Posterior vena cava (tissue), 2 donors: ENCODE measurements at places on chromosomes 3 and 15. TPM values are rescaled to one million over a fixed set of nuclear protein-coding genes. Genes with fewer than 3 reads are reported as not detected.

The CCDC13 gene
- 1.4 TPM for total RNA-seq

The TM4SF18 gene
- 6.6 TPM for total RNA-seq

The GHSR gene
- total RNA-seq: not detected

DNA sequence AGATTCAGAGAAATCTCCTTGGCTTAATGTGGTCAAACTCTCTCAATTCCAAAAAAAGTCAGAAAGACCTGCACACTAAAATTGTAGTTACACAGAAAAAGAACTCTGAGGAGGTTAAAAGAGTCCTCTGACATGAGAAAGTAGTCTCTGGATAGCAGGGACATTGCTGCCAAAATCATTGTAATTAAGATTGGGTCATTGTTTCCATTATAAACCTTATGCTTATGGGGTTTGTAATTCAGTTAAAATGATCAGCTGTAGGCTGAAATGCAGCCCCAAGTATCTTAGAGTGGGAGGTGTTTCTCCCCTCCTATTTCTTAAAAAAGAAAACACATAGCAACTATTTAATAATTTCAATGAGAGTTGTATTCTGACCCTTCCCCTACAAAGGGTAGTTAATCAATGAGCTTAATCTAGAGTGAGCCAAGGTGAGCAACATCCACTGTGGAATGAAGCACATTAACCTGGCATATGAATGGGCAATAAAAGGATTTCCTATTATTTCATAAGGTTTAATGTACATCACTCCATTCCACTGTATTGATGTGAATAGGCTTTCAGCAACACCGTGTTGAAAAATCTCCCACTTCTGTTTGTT, 406.9 kb downstream of the TIGIT start:
- DNase-seq: no peak

- no peak for DNase-seq
Observed at GRCh38 chr3:23396746-23397145, 193.6 kb downstream of the UBE2E2 start.

- DNase-seq: no peak
Observed at GRCh38 chr3:127959873-127960272, 44.8 kb downstream of the KBTBD12 start.

DNA sequence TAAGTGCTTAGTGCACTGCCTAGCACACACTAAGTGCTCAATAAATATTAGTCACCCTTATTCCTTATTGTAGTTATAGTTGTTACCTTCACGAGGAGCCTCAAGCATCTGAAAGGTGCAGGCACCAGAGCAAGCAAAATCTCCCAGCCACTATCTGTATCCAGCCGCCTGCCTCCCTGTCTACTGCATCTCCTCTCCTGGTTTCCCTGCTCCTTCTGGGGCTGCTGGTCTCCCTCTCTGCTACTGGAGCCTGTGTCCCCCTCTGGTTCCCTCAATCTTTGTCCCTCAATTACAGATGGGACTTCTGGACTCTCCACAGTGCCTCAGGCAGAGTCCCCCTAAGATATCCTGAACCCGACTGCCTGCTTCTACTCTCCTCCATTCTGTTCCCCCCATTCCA, 18.8 kb downstream of the MYL3 start:
- peak; percentile 46 for DNase-seq

DNA sequence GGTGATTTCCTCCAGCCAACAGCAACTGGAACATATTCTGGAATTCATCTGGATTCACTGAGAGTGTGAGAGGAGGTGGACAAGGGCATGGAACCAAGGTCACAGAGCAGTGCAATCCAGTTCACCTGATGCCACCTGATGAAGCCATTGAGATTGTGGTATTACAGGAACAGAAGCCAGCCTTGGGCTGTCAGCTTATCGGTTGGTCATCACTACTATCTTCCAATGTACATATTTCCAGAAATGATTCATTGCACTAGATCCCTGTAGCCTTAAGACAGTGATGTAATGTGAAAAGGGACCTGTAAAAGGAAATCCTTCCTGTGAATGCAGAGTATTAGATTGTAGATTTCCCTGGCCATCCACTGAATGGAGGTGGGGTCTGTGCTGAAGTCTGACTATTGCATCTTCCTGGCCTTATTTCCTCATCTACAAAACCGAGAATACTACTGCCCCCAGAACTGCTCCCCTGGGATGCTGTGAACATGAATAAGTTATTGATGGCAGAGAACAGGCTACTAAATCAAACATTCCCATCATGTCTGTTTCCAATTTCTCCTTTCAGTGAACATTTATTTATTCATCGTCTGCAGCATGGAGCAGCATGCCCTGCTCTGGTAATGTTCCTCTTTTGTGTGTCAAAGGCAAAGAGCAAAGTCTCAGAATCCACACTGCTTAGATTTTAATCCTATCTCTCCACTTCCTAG, 47.4 kb upstream of the TPM1 start:
- no peak for DNase-seq

DNA sequence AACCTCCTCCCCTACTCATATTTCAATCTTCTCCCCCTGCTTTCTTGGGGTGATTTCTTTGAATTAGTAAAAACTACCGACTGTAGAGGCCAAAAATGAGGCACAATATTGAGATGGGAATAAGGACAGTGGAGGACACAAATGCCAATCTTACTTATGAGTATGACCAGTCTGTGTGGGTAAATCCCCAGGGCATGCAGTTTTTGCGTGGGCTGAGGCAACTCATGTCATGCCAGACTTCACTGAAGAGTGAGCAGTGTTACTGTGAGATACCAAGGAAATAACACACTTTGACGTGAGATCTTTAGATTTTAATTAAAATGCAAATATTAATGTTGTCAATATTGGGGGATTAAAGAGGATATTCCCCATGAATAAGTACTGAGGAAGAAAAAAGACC, 254.3 kb upstream of the ICE2 start:
- DNase-seq: no peak

GRCh38 chr3:179955809-179956208, 80.9 kb downstream of the PEX5L start:
- no peak for DNase-seq

- peak; percentile 7 for DNase-seq
Observed at GRCh38 chr3:49610666-49611280, 56.5 kb downstream of the BSN start.

DNA sequence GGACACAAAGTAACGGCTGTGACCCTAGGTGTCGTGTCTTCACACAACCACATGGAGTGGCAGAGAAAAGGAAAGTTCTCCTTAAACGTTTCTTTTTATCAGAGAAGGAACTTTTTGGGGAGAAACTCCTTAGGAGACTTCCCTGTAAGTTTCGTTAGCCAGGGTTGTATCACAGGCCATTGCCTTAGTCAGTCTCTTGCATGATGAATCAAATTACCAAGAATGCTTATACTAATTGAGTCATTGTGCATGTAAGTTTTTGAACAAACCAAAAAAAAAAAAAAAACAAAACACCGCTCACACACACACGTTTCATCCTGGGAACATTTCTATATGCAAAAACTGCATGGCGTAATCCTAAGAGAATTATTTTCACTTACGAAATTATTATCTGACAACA, 150.4 kb upstream of the SATB1 start:
- no peak for DNase-seq

- DNase-seq: peak; percentile 87
Observed at GRCh38 chr3:141487521-141488252, 860 bp downstream of the RASA2 start.

DNA sequence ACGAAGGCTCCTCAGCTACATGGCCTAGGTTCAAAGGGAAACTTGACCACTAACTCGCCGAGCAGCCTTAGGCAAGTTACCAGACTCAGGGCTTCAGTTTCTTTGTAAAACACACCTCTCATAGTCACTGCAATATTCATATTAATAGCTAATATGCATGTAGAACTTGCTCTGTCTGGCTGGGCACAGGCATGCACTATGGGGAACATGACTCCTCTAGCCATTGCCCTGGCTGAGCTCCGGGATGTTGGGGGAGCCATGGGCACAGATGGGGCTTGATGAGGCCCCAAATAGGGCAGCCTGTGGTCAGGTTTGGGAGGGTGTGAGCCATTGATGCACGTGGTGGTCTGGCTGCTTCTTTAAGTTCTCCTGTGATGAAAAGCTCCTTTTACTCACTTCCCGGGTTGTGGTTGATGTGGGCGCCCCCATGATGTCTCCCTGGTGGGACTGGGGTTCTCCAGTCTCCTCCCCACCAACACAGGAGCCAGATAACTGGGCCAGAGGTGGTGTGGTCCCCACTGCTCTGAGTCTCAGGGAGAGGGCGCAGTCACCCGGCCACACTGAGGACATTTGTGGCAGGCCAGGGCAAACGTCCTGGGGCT, 29.4 kb upstream of the DUSP7 start:
- peak; percentile 63 for DNase-seq
